Stimulated activated CD4-positive, alpha-beta T cell treated with anti-CD3 and anti-CD28 coated beads, TNF-alpha, amount 100 ng/mL, for 1 hour (primary cell): ENCODE measurements at places on chromosomes 7 and 10.

- DNase-seq, result no peak
These were observed 141.4 kb upstream of the DGKB start for GRCh38 chr7:15043931-15044330.

GRCh38 chr10:48240196-48240595 is 34.3 kb downstream of the FRMPD2 start:
- no peak for DNase-seq

DNA sequence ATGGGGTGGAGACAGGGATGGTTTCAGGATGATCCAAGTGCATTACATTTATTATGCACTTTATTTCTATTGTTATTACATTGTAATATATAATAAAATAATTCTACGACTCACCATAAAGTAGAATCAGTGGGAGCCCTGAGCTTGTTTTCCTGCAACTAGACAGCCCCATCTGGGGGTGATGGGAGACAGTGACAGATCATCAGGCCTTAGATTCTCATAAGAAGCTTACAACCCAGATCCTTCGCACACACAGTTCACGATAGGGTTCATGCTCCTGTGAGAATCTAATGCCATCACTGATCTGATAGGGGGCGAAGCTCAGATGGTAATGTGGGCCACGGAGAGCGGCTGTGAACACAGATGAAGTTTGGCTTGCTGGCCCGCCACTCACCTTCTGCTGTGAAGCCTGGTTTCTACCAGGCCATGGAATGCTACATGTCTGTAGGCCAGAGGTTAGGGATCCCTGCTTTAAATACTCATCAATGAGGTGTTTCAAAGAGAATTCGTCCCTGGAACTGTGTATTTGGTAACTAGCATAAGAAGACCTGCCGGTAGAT is 21.2 kb upstream of the PRKCQ start:
- DNase-seq, result no peak

GRCh38 chr10:68562661-68563570 is 2.8 kb downstream of the TET1 start:
- no peak for DNase-seq

DNA sequence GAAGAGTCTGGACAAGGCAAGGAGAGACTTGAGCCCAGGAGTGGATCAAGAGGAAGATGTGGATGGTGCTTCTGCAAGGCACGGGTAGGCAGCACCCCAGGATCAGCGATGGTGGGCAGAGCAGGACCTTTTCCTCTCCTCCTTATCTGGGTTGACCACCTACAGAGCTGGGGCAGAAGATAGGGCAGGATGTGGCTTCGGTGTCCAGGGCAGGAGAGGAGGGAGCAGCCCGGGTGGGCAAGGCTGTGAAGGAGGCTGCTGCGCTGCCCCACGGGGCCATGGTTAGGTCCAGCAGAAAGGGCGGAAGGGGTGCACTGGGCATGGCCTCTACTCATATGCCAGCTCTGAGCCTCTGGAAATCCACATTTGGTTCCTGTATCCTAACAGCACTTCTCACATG is 20.0 kb upstream of the PARP12 start:
- no peak for DNase-seq

GRCh38 chr7:100065452-100066186 is 15.9 kb downstream of the ZNF3 start:
- DNase-seq, result no peak

DNA sequence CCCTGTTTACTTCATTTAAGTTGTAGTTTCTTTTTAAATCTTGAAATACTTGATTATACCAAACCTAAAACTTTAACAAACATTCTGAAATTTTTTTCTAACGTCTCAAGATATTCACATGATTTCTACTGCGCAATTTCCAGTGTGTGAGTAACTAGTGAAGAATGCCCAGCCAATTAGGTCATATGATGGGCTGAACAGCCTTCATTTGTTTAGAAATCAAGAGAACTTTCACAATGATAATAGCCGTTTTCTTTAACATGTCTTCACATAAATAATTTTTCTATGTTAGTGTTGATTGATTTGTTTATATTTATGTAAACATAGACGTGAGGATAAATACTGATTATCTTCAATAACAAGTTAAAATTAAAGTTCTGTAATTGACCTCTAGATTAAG is 21.8 kb downstream of the STAM start:
- DNase-seq, result no peak

- no peak for DNase-seq
These were observed 86.1 kb upstream of the RNF32 start for GRCh38 chr7:156554488-156554887.

- DNase-seq, result no peak
These were observed 133.8 kb upstream of the PRSS1 start for GRCh38 chr7:142615508-142615907.

DNA sequence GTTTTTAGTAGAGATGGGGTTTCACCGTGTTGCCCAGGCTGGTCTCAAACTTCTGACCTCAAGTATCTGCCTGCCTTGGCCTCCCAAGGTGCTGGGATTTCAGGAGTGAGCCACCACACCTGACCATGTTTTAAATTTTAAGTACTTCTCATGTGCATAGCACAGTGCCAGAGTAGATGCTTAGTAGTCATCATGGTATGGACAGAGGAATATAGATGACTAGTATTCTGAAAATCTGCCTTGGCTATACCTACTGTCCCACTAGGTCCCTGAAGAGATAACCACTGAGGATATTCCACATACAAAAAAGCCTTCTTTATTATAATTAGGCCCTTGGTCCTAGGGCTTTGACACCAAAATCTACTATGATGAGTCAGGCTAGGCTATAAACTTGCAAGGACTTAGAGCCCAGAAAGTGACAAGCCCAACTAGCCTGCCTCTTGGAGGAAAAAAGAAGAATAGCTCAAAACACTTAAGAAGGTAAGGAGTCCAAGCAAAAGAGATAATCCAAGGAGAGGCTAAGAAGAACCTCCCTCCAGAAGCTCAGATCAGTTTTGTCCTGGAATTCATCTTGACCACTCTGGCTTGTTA is 34.0 kb downstream of the LUC7L2 start:
- DNase-seq, result no peak

DNA sequence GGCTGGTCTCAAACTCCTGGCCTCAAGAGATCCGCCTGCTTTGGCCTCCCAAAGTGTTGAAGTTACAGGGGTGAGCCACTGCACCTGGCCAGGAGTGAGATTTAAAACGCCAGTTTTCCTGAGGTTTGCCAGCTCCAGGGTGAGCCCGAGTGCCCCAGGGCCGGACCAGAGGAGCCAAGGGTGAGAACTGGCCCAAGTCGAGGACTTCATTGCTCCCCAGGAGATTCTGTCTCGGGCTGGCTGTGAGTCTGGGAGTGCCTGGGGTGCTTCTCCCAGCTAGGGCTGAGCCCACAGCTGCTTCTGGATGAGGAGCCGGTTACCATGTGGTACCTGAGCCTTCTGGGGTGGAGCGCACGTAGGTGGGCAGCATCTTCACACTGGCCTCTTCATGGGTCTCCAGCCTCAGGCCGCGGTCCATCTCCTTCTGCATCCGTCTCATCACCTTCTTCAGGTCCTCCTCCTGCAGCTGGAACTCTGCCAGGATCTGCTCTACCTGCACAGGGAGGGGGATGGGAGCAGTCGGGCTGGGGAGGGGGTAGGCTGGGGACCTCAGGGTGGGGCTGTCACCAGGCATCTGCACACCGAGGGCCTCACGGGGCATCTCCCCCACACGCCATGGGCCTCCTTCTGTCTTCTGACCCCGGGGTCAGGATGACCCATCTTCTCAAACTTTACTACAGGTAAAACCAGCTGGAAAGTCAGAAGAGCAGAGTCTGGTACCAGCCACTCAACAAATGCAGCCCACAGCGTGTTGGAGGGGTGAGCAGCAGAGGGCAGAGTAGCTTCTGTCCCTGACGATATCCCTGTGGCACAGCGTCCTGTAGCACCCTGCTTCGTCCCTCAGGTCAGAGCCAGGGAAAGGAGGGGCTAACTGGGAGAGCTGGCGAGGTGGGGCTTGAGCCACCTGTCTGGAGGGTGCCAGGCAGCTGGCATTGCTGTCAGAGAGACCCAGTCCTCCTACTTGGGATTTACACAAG is 12.1 kb upstream of the MYL7 start:
- DNase-seq, result no peak

DNA sequence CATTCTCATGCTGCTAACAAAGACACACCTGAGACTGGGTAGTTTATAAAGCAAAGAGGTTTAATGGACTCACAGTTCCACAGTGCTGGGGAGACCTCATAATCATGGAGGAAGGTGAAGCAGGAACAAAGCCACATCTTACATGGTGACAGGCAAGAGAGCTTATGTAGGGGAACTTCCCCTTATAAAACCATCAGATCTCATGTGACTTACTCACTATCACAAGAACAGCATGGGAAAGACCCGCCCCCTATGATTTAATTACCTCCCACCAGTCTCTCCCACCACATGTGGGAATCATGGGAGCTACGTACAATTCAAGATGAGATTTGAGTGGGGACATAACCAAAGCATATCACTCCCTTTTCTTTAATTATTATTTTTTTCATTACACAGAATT is 16.6 kb downstream of the COL28A1 start:
- no peak for DNase-seq

- DNase-seq, result no peak
These were observed 372.9 kb downstream of the DNAJB6 start for GRCh38 chr7:157709531-157710251.

DNA sequence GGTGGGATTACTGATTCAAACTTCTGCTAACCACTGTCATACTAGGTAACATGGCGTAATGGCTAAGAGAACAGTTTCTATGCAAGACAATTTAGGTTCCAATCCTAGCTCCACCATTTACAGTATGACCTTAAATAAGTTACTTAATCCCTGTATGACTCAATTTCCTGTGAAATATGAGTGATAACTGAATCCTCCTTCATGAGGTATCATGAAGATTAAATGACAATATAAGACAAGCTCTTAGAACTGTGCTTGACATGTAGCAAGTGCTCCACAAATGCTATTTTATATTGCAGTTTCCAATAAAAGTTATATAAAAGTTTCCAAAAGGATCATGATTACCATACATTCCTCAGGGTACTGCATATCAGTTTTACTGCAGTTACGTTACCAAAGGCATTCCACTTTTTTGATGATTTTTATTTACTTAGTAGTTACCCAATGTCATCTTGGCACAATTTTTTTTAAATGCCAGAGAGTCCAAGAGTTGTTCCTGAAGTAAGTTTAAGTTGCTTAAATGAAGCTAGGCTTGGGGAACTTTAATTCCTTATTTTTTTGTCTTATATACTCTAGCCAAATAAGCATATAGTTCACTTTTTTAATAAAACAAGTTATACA is 7.1 kb downstream of the DOCK4 start:
- no peak for DNase-seq

GRCh38 chr10:100183481-100183880 is 2.3 kb downstream of the ERLIN1 start:
- DNase-seq, result no peak

DNA sequence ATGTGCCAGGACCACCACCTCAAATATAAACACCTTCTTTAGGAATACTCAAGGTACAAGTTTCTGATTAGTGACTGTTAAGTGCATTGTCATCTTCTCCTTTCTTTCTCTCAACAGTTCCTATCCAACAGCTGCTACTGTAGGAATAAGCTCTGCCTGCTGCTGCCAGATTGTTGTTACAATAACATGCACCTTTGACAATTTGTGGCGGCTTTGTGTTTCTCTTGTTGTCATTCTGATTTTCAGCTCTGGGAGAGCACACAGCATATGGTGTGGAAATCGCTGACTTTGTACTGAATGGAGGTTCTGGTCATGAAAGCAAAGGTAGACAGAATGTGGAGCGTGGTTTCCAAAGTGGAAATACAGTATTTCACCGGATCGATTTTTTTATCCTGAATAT is 182.8 kb downstream of the SEC23IP start:
- DNase-seq, result no peak

- no peak for DNase-seq
These were observed 2.1 kb downstream of the CYP2W1 start for GRCh38 chr7:985127-985416.

DNA sequence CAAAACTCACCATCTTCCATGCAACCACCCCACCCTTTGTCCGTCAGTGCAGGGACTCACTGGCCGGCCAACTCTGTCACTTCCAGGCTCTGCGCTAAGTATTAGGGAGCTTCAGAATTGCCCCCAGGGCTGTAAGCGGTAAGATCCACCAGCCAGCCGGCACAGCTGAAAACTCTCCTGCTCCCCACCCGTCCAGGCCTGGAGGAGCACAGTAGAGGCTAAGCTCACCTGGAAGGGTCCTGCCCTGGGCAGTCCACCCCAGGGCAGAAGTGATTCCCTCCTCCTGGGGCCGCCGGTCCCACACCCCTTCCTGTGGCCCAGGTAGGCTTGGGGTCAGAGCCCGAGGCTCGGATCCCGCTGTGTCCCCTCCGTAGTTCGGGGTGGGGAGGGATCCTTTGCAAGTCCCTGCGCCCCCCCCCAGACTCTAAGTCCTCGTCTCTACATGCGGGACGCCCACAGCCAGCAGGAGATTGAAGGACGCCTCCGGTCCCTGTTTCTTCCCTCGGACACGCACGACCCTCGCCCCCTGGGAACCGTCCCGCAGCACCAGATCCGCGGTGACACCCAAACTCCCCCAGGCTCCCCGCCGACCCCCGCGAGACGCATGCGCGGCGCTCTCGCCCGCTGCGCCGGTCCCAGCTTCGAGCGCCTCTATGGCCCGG is 138.9 kb downstream of the ARHGAP22 start:
- DNase-seq, result no peak

- DNase-seq, result no peak
These were observed 26.6 kb downstream of the SLC29A3 start for GRCh38 chr10:71345694-71346093.

- DNase-seq, result no peak
These were observed 39.9 kb downstream of the CHN2 start for GRCh38 chr7:29234438-29234837.

- no peak for DNase-seq
These were observed 69.7 kb upstream of the LRRC18 start for GRCh38 chr10:49009199-49009979.

DNA sequence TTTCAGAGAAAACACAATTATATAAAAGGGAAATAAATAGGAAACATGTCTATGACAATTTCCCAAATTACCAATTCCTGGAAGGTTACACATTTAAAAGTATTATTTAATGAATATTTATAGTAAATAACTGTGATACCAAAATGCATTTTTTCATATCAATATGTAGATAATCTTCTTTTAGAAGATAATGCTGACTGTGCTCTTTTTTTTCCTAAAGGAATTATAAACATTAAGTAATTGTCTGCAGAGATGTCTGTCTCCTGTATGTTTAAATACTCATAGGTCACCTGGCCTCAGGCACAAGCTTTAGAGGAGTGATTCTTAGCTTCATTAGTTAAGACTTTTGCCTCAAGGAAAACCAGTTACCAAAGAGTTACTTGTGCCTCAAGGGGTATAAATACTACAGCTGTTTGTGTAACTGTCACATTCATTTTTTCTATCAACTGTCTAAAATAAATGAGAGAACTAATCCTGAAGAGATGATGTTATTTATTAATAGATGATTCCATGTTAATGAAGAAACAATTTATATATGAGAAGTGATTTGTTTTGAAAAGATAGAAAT is 77.1 kb downstream of the DNAJC1 start:
- DNase-seq, result no peak

DNA sequence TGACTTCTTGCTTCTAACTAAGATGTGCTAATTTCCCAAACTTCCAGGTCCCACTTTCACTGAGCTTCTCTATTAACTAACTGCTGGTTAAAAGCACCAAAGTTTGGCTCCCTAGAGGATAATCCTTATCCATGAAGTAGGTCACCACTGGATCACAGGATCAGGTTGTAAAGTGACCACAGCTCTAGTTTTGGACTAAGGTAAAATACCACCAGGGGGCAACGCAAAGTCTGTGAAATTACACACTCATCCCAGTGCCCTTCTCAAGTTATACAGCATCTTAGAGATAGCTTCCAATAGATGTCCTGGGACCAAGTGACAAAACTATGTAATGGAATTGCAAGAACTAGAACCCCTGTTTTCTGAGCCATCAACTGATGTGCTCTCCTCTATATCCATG is 116.4 kb upstream of the ASAH2 start:
- no peak for DNase-seq
